GM04504 (cell line): ENCODE measurements at places on chromosomes 3 and 15.
A peak's percentile ranks its signal among the peaks of the same experiment; 100 is the strongest.

- no peak for DNase-seq
Observed at GRCh38 chr3:89467898-89468363, 360.5 kb downstream of the EPHA3 start.

- DNase-seq, result peak; percentile 20
Observed at GRCh38 chr15:56244038-56244810, 545 bp upstream of the RFX7 start.

GRCh38 chr15:40764629-40765103, 798 bp downstream of the GCHFR start:
- no peak for DNase-seq

DNA sequence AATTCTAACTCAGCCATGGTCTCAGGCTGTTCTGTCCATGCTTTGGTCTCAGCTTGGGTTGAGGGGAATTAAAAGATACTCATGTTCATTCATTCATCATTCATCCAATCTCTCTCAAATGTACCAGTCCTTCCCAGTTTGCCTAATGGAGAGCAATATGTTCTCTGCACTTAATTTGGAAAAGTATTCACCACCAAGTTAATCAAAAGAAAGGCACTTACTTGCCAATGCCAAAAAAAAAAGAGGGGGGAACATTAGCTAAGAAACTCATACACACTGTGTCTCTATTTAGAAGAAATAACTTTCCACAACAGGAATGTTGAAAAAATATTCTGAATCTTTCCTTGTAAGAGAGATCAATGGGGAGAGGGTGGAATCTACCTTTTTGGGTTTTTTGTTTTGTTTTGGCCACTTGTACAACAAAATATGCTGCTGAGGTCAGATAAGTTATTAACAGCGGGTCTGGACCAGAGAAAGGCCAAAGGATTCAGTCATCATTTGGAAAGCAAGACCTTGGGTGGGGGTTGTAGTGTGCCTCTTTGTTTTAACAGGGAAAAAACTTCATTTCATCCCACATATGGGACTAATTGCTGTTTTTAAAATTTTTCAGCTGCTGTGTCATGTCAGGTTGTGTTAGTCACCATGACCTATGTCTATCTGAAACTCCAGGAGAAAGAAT, 152.3 kb downstream of the FBN1 start:
- DNase-seq, result peak; percentile 95

DNA sequence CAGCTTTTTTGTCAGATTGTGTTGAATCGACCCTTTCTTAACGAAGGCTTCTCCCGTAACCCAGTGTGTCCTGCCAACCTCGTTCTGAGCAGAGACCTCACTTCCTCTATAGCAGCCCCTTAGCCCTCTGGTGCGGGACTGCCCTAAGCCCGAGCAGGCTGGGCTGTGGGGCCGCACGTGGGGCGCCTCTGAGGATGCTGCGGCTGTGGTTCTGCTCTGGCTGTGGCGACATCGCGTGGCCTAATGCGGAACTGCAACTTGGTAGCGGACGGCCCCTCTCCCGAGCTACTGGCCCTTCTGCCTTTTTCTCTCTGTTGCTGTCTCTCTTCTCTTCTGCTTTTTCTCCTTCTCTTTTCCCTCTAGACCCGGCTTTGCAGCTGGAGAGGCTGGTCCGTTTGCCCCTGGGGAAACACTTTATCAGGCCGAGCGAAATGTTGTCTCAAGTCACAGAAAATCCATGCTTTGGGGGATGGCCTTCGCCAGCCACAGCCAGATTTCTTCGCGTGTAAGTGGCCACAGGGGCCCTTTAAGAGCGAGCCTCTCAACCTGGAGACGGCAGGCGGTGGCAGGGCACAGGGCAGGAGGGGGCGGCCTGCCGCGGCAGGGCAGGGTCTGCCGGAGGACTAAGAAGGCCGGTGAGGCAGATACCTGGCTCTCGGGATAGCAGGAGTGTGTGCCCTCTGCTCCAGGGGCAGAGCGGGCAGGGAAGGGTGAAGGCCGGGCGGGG, 19.4 kb upstream of the KIF23 start:
- DNase-seq, result no peak
